ENCODE measurements at places on chromosomes 4 and X. TPM values are rescaled to one million over a fixed set of nuclear protein-coding genes. Genes with fewer than 3 reads are reported as not detected.

Gene RBM3
- polyA plus RNA-seq, result 383 TPM

GRCh38 chrX:67780694-67781109 lies 236.9 kb downstream of the AR start:
- DNase-seq, result peak; percentile 28

- peak; percentile 21 for DNase-seq
These were observed 297.4 kb downstream of the ANKRD50 start for GRCh38 chr4:124415146-124415545.

- no peak for DNase-seq
These were observed 398.3 kb downstream of the PRDM5 start for GRCh38 chr4:120524237-120524636.

Gene SRPX2
- 34.1 TPM for polyA plus RNA-seq

Measured in left lung (tissue), 14 donors.